Psoas muscle (tissue), 8 donors: ENCODE measurements at places on chromosomes 1 and 21. TPM values are rescaled to one million over a fixed set of nuclear protein-coding genes. Genes with fewer than 3 reads are reported as not detected.

The ALX3 gene
- not detected for total RNA-seq

The SYT2 gene
- total RNA-seq, result not detected

The PYHIN1 gene
- total RNA-seq, result not detected

The OLFML2B gene
- total RNA-seq, result 6.2 TPM

The LAMB3 gene
- 0.88 TPM for total RNA-seq
